Left ventricle myocardium inferior (tissue), 1 donor: ENCODE measurements at places on chromosomes 6 and 20. TPM values are rescaled to one million over a fixed set of nuclear protein-coding genes. Genes with fewer than 3 reads are reported as not detected.

BACH2 gene
- 1.5 TPM for total RNA-seq

BPI gene
- total RNA-seq: not detected

PTK7 gene
- total RNA-seq: 2.6 TPM

TOX2 gene
- total RNA-seq: 0.30 TPM

KCNQ5 gene
- total RNA-seq: 0.11 TPM

FAM83B gene
- 0.63 TPM for total RNA-seq

DLL1 gene
- 11.7 TPM for total RNA-seq

LRRC73 gene
- 1.6 TPM for total RNA-seq

HDGFL1 gene
- not detected for total RNA-seq

GRCh38 chr6:169234634-169235033 lies 19.0 kb downstream of the THBS2 start:
- DNase-seq: no peak

- no peak for DNase-seq
Observed at GRCh38 chr6:17061097-17061496, 40.8 kb upstream of the STMND1 start.

GRCh38 chr6:3751077-3751729 lies at the start of gene PXDC1:
Gene PXDC1, minus strand, starts transcription at chr6:3751713. Its CDS starts 182 bp downstream, at chr6:3751531.
- no peak for DNase-seq

DNA sequence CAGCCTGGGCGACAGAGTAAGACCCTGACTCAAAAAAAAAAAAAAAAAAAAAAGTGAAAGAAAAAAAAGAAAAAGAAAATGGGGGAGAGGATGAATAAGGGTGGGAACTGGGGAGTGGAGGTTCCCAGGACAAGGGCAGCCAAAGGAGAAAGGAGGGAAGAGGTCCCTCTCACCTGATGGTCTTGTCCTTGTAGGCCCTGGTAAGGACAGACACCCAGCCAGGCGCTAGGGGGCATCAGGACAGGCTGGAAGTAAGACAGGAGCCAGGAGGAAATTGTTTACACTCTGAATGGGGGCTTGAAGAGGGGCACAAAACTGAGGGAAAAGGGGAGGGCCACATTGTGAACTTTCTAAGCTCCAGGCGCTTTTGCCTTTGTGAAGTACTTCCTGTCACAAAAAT lies 2.3 kb upstream of the ALDH5A1 start:
- no peak for DNase-seq

DNA sequence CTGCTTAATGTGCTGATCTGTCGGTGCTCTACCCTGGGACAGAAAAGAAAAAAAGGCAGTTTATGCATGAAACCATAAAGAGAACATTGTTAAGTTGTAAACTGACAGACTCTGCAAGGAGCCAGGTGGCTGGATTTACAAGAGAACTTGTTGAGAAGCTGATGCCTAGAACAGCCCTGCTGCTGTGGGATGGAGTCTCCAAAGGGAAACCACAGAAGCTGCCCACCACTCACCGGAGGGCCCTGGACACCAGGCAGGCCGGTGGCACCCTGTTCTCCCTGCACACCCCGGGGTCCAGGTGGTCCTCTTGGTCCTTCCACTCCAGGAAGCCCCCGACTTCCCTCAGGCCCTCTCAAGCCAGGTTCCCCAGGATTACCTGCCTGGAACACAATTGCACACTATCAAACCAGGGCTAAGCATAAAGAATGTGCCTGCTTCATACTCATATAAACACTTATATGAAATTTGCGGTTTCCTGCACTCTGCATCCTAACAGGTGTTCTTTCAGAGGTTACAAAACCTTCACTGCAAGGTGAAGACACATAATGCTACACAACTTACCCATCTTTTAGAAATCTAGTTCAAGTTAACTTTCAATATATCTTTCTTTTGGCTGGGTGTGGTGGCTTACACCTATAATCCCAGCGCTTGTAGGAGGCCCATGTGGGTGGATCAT lies 68.2 kb downstream of the COL9A1 start:
- DNase-seq: no peak

DNA sequence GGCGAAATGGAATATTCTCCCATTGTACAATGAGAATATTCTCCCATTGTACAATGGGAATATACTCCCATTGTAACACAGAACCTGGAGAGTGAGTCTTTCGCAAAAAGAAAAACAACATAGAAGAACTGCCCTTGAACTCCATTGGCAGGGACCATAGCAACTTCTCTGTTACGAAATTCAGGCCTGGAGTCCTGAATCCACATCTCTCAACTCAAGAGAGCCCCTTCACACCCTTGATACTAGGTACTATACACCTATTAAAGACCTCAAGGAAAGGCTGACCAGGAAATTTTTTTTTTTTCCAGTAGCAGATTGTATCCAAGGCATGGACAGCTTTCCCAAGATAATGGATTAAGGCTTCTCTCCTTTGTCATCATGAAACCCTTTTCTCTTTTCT lies 1687.0 kb downstream of the GRIK2 start:
- no peak for DNase-seq

DNA sequence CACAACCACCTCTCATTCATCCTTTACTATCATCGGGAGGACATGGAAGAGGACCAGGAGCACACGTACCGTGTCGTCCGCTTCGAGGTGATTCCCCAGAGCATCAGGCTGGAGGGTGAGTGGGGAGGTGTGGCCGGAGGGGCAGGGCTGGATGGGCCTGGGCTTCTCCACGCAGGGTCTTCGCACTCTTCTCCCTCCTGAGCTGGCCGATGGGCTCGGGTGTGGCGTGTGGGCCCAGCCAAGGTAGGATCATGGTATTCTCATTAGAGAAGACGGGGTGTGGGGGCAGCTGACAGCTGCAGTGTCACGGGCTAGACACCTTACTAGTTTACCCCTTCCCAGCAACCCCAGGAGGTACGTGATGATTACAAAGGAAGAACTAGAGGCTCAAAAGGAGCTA lies 33.5 kb downstream of the TM9SF4 start:
- DNase-seq: no peak

DNA sequence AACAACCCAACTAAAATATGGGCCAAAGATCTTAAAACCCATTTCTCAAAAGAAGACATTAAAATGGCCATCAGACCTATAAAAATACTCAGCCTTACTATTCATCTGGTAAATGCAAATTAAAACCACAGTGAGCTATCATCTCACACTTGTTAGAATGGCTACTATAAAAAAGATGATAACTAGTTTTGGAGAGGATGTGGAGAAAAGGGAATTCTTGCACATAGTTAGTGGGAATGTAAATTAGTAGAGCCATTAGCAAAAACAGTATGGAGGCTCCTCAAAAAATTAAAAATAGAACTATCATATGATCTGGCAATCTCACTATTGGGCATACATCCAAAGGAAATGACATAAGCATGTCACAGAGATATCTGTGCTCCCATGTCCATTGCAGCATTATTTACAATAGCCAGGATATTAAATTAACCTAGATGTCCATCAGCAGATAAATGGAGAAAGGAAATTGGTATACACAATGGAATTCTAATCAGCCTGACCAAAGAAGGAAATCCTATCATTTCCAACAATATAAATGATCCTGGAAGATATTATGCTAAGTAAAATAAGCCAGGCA lies 2.9 kb downstream of the SIRPB1 start:
- DNase-seq: no peak

DNA sequence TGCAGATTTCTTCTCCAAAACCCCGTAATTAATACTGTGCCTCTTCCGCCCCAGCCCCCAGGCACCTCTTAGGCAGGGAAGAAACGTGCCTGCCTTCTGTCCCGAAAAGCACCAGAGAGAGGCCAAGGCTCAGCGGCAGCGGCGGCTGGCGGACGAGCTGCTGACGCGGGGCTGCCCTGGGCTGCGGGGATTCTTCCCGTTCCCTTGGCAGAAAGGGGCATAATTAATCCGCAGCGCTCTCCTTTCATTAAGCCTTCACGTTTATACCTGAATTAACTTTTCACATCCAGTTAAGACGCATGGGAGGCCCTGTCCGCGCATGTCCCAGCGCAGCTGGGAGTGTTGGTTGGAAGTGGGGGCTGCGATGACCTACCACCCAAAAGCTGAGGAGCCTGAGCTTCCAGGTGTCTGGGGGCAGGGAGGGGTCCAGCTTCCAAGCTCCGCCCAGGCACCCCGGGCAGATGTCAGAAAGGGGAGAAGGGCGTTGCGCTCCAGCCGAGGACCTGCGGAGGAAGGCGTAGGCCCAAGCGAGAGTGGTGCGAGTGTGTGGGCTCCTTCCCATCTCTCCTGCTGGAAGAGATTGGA lies 167.4 kb upstream of the LRFN2 start:
- DNase-seq: no peak

DNA sequence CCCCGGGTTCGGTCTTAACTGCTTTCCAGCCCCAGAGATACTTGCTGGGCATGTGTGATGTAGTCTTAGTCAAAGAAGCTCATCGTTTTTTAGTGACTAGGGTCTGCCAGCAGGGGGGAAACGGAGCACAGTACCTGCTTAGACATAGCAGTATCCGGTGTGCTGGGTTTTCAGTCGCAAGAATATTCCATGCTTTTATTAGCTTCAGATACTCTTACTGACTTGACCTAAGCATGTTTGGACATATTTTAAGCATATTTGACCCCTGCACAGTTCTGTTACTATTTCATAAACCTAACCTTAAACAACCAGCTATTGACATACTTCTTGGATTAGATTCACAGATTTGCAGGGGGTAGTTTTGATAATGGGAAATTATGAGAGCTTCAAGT lies 3.0 kb downstream of the E2F3 start:
- DNase-seq: no peak

DNA sequence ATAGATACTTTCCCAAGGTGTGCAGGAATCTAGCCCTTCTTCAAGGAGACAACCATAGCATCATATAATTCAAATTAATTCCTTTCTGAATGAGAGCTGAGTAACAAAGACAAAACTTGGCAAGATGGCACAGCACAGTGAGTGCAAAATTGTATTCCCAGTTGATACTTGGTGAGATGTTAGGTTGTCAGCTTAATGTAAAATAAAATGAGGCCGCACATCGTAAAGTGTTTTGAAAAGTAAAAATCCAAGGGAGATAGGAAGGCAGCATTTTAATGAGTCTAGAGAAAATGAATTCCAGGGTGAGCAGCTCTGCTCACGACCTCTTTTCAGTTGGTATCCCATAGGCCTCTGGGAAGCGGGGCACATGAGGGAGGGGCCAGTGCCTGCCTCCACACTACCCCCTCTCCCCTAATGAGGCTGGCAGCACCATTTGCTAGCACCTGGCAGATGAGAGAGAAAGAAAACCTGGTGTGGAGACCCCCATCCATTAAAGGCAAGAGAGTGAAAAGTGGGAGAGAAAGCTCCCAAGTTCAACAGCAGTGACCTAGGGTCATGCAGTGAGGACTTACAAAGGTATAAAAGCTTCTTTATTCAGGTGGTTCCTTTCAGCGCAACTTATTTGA lies 158.4 kb downstream of the BTBD9 start:
- DNase-seq: no peak

- no peak for DNase-seq
Observed at GRCh38 chr20:41309817-41310216, 7.7 kb downstream of the ZHX3 start.

GRCh38 chr6:139436200-139436956 lies 61.9 kb upstream of the CITED2 start:
- DNase-seq: no peak

- no peak for DNase-seq
Observed at GRCh38 chr6:55980627-55981211, 105.3 kb upstream of the BMP5 start.

DNA sequence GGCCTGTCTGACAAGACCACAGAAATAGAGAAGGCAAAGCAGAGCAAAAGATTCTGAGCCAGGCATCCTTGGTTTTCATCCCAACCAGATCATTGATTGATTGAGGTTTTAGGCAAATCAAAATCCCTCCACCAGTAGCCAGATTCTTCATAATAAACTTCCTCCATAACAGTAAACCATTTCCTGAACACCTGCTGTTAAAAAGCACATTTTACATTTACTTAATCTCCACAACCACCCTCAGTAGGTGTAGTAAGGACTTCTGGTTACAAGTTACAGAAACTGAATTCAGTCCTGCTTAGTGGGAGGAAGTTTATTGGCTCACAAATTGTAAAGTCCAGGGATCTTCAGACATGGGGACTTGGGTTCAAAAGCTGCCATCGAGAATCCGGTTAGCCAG lies 28.3 kb downstream of the EIF2S2 start:
- no peak for DNase-seq

- DNase-seq: no peak
Observed at GRCh38 chr6:111832833-111833418, 40.3 kb downstream of the FYN start.

DNA sequence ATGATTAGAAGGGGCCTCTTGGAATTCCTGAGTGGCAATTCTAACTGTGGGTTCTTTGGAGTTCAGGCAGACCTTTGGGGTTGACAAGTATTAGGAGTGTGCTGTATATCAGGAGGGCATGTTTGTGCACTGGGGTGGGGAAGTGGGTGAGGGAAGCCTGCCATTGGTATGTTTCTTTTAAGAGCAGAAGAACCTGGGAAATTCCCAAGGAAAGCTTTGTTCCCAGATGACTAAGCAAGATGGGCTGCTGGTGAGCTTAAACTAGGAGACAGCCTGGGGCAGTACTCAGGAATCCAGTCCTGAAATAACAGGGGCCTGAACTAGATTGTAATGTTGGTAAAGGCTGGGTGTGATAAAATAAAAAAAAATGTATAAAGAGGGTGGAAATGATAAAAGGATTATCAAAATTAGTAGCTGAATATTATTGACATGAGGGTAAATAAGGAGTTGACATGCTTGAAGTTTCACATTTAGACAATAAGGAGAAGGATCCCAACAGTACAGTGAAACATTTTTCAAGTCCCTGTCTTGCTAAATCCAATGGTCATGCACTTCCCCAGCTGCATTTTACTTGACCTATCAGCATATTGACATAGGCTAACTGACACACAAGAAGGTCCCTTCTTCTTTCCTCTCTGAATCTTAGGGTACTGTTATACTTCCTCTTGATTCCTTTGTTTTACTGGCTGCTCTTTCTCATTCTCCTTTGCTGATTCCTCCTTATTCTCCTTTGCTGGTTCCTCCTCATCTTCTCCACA lies 18.4 kb upstream of the IFNGR1 start:
- DNase-seq: no peak

- DNase-seq: no peak
Observed at GRCh38 chr20:14566505-14566904, 229.1 kb upstream of the FLRT3 start.

DNA sequence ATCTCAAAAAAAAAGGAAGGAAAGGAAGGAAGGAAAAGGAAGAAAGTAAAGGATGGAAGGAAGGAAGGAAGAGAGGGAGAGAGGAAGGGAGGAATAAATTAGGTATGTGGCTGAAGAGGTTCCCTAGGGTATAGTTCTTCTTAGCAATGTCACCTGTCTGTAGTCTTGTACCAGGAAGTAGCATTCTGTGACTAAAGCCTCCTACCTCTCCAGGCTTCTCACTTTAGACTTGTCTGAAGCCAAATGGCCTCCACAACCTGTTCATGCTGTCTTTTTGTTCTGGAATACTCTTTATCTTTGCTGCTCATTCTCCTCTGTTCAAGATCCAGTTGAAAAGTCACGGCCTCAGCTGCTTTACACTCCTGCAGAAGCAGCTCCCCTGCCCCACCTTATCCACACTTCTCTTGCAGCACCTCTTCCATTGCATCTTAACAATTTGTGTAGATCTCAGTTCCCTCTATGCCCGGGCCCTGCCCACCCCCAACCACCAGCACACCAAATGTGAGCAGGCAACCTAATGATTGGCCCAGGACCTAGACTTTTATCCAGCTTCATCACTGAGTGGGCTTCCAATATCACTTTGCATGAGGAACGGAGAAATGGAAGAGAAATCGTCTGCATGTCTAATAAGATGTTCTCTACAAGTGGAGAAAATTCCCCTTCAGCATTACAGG lies 19.1 kb downstream of the GCNT2 start:
- DNase-seq: no peak
